CD4-positive, alpha-beta T cell treated with Interleukin-12 subunit alpha and Interleukin-12 subunit beta, for 1 hour (primary cell): ENCODE measurements at places on chromosomes 13 and 19.

DNA sequence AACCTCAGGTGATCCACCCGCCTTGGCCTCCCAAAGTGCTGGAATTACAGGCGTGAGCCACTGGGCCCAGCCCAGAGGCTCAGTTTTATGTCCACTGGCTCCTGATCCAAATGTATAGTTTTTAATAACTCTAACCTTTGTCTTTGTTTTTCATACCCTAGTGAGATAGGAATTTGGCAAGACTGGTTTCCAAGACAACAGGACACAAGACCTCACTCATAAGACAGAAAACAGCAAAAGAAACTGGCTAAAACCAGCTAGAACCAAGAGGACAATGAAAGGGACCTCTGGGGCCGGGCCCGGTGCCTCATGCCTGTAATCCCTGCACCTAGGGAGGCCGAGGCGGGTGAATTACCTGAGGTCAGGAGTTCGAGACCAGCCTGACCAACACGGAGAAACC, 27.6 kb downstream of the CPT1C start:
- DNase-seq = no peak

- DNase-seq = no peak
Observed at GRCh38 chr19:15438124-15438496, 11.6 kb downstream of the WIZ start.

- DNase-seq = no peak
Observed at GRCh38 chr13:73366241-73366640, 307.4 kb downstream of the KLF5 start.

GRCh38 chr19:46602392-46603194, 1.5 kb downstream of the CALM3 start:
- peak; percentile 20 for DNase-seq

DNA sequence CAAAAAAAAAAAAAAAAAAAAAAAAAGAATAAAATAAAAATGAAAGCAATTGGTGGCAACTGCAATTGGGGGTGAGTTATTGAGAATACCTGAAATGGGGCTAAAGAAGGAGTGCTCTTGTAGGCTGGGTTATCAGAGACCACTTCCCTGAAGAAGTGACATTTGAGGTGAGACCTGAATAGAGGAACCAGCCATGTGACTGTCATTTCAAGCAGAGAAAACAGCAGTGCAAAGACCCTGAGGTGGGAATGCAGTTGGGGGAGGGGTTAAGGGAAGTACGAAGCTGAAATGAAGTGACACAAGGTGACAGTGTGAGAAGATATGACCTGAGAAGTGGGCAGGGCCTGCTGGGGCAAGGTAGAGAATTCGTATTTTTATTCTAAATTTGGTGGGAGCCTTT, 4.3 kb upstream of the PALM3 start:
- DNase-seq = no peak

- DNase-seq = no peak
Observed at GRCh38 chr13:111472083-111472482, 151.6 kb downstream of the TEX29 start.

DNA sequence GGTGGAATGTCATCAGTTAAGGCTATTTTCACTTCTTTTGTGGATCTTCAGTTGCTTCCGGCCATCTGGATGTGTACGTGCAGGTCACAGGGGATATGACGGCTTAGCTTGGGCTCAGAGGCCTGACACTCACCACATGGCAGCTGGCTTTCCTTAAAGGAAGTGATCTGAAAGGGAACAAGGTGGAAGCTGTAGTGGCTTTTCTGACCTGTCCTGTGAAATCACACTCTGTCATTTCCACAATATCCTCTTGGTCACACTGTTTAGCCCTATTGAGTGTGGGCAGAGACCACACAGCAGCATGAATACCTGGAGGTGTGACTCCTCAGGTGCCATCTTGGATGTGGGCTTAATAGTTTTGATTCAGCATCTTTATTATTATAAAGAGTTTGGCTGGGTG, 4.5 kb upstream of the BAX start:
- no peak for DNase-seq

DNA sequence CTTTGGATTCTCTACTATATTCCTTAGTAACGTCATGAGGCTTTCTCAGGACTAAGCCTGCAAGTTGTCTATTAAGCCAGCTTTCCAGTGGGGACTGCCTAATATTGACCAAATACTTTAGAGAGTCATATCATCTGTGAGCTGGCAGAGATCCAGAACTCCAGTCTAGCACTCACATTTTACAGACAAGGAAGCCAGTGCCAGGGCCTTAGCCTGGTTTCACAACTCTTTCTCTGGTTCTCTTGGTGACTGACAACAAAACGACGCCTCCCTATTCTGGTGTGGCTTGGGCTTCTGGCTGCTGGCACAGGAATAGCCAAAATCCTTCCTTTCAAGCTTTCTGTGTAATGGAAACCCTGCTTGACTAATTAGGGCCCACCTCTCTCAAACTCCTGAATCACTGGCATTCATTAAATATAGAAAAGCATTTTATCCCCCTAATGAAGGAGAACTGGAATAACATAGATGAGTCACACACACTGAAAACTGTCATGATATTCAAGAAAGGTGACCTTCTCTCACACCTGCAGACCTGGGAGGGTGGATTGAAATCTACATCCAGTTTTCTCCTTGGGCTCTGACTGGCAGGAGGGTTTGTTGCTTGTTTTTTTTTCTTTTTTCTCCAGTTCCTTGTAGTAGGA, 75.2 kb upstream of the UBL3 start:
- DNase-seq = no peak

DNA sequence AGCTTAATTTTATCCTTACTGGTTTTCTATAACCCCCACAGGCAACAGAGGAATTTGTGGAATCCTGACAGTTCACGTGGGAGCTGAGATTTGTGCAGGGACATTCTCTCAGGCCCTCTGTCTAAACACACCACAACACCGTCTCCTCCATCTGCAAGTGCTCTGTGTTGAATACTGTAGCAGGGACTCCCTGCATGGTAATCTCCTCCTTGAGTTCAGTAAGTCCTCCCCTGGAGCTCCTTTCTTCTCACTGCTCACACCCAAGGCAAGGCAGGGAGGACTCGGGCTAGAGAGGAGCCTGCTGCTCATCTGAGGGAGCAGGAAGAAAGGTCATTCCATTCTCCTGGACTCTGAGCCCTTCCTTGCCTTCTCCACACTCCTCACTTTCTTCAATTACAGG, 348.2 kb downstream of the KCTD12 start:
- no peak for DNase-seq
